ENCODE measurements at places on chromosomes 2 and 18. TPM values are rescaled to one million over a fixed set of nuclear protein-coding genes. Genes with fewer than 3 reads are reported as not detected.

SDC1 gene
- total RNA-seq: 5.3 TPM

HOXD8 gene
- total RNA-seq: 0.06 TPM

ALPP gene
- not detected for total RNA-seq

CLIP4 gene
- 45.3 TPM for total RNA-seq

TCF7L1 gene
- 2.0 TPM for total RNA-seq

CRACDL gene
- total RNA-seq: 0.13 TPM

LHCGR gene
- not detected for total RNA-seq

TMEFF2 gene
- total RNA-seq: 0.26 TPM

RNF149 gene
- total RNA-seq: 38.5 TPM

CDKL4 gene
- total RNA-seq: 1.7 TPM

BIN1 gene
- 26.1 TPM for total RNA-seq

ZNF532 gene
- 55.5 TPM for total RNA-seq

NEU2 gene
- total RNA-seq: not detected

ATP8B1 gene
- total RNA-seq: 210 TPM

NT5C1B gene
- not detected for total RNA-seq

ACSL3 gene
- 151 TPM for total RNA-seq

SAG gene
- total RNA-seq: not detected

NEU4 gene
- total RNA-seq: not detected

KIF1A gene
- not detected for total RNA-seq

NUP35 gene
- total RNA-seq: 13.1 TPM

AGXT gene
- total RNA-seq: not detected

ARL5A gene
- 48.7 TPM for total RNA-seq

C2orf80 gene
- total RNA-seq: not detected

ASXL2 gene
- 7.3 TPM for total RNA-seq

NGEF gene
- 14.9 TPM for total RNA-seq

LOXL3 gene
- 155 TPM for total RNA-seq

C2orf81 gene
- total RNA-seq: 1.1 TPM

CYP27C1 gene
- not detected for total RNA-seq

EVA1A gene
- 29.3 TPM for total RNA-seq

VAMP5 gene
- total RNA-seq: 71.1 TPM

CYBRD1 gene
- total RNA-seq: 250 TPM

ABCA12 gene
- total RNA-seq: under 0.01 TPM

UGT1A10 gene
- total RNA-seq: not detected

SIX3 gene
- total RNA-seq: not detected

WDR35 gene
- 15.6 TPM for total RNA-seq

GPD2 gene
- 43.6 TPM for total RNA-seq

KCNG2 gene
- total RNA-seq: not detected

PID1 gene
- total RNA-seq: 40.8 TPM

FAP gene
- 91.9 TPM for total RNA-seq

SPP2 gene
- not detected for total RNA-seq

ANKRD30B gene
- not detected for total RNA-seq

ZNF521 gene
- 6.5 TPM for total RNA-seq
